Esophagus squamous epithelium (tissue), 5 donors: ENCODE measurements at places on chromosomes 12 and 14. TPM values are rescaled to one million over a fixed set of nuclear protein-coding genes. Genes with fewer than 3 reads are reported as not detected.

DNA sequence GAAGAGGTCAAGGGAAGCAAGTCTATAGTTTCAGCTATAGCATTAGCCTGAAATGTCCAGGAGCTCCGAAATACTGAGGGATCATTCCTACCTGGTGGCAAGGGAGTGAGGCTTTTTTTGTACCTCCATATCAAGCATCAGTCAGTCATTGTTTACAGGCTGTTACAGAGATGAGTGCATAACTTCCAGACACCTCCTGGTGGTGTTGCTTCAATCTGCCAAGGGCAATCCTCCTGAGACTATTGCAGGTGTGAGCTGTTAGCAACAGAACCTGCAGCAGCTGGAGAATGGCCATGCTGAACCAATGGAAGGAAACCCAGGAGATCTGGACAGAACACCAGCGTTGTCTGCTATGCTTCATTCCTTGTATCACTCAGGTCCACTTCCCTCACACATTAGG, 80.0 kb upstream of the SLC8A3 start:
- no peak for DNase-seq

DNA sequence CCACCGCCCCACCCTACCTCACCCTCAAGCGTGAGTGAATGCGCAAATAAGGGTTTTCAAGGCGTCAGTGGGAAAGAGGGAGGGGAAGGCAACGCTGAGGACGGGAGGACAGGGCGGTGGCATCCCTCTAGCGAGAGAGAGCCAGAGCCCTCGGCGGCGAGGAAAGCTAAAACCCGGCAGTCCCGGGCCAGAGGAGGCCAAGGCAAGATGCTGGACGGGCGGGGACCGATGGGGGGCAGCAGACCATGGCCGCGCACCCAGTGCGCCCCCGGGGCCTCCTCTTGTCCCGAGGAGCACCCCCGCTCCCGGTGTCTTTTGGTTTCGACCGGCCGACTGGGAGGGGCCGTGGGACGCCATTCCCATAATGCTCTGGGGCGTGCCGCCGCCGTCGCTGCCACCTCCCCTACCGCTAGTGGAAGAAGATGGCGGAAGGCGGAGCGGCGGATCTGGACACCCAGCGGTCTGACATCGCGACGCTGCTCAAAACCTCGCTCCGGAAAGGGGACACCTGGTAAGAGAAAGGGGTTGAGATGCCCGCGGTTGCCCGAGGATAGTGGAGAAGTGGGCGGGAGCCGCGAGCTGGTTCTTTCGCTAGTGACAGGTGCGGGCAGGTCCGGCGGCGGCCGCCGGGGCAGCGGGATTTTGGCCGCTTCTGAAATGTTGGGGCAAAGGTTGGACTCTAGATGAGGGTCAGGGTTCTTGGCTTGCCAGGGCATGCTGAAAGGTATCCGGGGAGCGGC, at the start of gene USP15:
TSS of gene USP15 (plus strand) at position 412 of the 740 bp plus-strand sequence. CDS start at position 423, 11 bp downstream.
- DNase-seq, result peak; percentile 78

DNA sequence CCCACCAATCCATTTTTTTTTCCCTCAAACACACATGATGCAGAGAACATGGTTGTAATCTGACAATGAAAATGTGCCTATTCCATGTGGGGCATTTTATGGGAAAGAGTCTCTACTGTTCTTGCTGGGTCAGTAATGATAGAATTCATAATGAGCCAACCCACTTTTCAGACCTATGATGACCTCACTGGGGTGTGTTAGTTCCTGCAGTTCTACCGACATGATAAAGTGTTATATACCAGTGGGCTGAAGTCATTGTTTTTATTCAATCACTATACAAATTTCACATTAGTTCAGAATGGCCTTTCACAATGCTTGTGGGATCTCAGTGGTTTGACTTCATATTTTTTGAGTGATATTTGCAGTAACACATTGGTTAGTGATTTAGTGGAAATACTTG, 47.5 kb downstream of the PPFIBP1 start:
- DNase-seq, result no peak

GRCh38 chr14:74826574-74826973, 49.4 kb downstream of the PROX2 start:
- no peak for DNase-seq

- DNase-seq, result no peak
These were observed 493 bp downstream of the HOXC5 start for GRCh38 chr12:54033106-54033979.

- DNase-seq, result no peak
These were observed 17.2 kb downstream of the USP30 start for GRCh38 chr12:109069307-109070271.

- no peak for DNase-seq
These were observed 431.6 kb downstream of the PDZRN4 start for GRCh38 chr12:41619705-41620104.

GRCh38 chr14:54579621-54580020, 12.7 kb downstream of the SAMD4A start:
- no peak for DNase-seq

DNA sequence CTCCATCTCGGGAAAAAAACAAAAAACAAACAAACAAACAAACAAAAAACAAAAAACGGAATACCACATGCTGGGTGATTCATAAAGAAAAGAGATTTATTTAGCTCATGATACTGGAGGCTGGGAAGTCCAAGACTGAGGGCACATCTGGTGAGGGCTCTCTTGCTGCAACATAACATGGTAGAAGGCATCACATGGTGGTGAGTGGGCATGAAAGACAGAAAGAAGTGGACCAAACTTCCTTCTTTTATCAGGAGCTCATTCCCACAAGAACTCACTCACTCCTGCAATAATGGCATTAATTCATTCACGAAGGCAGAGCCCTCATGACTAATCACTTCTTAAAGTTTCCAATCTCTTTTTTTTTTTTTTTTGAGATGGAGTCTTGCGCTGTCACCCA, 8.0 kb upstream of the LGMN start:
- no peak for DNase-seq

DNA sequence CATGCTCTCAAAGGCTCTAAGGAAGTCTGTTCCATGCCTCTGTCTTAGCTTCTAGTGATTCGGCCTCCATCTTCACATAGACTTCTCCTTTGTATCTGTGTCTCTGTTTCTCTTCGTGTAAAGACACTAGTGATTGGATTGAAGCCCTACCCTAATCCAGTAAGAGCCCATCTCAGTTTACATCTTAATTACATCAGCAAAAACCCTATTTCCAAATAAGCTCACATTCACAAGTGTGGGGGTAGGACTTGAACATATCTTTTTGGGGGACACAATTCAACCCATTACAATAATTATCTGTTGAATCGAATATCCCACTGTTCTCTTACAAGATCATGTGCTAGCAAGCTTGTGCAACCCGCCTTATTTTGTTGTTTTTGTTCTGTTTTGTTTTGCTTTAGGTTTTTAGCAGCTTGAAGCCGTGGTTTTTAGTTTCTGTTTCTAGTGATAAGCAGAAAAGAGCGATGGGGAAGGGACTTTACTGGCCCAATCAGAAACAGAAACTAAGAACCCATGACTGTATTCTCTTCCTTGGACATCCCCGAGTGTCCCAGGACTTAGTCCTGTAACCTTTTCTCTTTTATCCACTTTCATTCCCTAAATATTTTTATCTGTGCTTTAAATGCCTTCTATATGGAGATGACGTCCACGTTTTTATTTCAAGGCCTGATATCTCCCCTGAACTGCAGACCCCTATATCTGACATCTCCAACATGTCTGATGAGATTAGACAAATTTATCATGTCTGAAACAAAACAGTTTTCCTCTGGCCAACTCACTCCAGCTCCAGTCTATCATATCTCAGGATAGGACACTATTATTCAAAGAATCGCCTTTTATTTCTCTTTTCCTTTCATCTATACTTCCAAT, 353.0 kb downstream of the CCDC91 start:
- no peak for DNase-seq

Gene HAL
- 2.2 TPM for total RNA-seq

Gene SERPINA12
- total RNA-seq, result not detected

Gene HECTD1
- 175 TPM for total RNA-seq

Gene KITLG
- 33.0 TPM for total RNA-seq
